ENCODE measurements at places on chromosomes 3 and 15.

DNA sequence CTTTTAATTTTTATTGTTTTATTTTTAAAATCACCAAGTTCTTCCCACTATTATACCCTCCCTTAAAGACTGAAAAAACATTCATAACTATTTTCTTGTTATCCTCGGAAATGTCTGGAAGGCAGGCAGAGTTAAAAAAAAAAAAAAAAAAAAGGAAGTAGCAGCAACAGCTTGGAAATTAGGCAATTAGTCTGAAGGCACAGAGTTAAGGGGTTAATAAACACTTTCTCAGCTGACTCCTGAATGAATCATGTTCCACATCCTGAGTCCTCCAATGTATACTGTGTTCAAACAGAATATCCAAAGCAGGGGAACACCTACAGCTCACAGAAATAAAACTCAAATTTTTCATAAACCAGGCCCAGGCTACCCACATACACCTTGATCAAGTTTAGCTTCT, 5.8 kb downstream of the HEXA start:
- no peak for DNase-seq

- DNase-seq: no peak
These were observed 24.7 kb downstream of the GPR171 start for GRCh38 chr3:151178208-151178845.

GRCh38 chr15:93942269-93942694, 289.1 kb upstream of the MCTP2 start:
- no peak for DNase-seq

DNA sequence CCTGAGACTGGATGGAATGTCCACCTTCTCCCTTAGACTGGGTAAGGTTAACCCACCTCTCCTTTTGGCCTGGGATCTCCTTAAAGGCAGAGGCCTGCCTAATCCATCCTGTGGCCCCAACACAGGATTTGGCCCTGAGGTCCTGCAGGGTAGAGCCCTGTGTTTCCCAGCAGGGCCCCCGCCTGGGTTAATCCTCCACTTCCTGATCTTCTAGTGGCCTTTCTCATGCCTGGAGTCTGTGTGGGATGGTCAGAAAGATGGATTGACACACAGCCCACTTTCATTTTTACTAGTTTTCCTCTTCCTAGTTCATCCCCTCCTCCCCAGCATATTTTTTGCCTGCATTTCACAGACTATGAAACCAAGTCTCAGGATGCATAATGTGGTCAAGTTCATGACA, 48.9 kb upstream of the SLC6A6 start:
- DNase-seq: no peak

DNA sequence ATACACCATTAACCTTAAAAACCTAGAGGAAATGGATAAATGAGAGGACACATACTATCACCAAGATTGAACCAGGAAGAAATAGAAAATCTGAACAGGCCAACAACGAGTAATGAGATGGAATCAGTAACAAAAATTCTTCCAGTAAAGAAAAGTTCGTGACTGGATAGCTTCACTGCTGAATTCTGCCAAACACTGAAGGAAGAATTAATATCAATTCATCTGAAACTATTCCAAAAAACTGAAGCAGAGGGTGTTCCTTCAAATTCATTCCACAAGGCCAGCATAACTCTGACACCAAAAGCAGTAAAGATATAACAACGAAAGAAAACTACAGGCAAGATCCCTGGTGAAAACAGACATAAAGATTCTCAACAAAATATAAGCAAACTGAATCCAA, 195.8 kb upstream of the GPR149 start:
- no peak for DNase-seq

DNA sequence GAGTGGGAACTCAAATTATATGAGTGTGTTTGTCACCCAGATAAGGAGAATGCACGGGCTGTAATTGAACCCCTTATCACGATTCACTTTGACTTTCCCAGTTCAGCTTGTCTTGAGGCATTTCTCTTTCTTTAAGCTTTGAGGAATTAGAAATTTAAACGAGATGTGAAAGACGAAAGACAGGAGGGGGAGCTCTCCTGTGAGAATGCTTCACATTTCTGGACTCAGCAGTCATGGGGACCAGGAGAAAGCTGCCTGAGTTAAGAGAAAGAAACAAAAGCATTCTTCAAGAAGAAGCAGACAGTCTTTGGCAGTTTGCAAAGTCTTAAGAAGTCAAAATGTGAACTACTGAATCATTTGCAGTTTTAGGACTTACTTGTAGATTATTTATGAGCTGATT, 205.6 kb downstream of the NECTIN3 start:
- no peak for DNase-seq

- no peak for DNase-seq
These were observed 157.7 kb upstream of the SLCO3A1 start for GRCh38 chr15:91695799-91696198.

DNA sequence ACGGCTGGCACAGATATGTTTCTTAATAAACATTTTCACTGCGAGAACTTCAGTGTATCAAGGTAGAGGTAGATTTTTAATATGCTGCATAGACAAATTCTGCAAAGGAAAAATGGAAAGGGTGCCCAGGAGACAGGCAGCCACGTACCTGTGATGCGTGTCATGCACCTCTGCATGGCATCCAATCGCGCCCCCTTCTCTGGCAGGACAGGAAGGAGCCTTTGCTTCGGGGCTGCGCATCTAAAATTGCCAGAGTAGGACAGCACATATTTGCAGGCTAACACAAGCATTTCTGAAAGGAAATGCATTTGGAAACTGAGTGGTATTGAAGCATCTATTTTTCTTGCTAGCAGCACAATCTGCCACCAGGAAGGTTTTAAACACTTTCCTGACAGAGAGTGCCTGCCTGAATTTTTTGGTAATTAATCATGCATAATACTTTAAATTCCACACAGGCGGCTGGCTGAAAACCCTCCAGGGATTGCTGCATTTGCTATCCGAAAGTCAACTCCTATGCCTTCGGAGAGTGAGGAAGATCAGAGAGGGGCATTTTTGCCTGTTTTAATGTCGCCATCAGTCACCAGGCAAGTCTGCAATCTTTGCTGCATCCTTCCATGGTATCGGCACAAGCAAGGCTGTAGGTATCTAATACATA, 165.1 kb upstream of the ATP10A start:
- DNase-seq: no peak

GRCh38 chr15:25065876-25066275, 111.1 kb downstream of the SNRPN start:
- DNase-seq: no peak

GRCh38 chr3:13885704-13886010, 5.8 kb upstream of the WNT7A start:
- no peak for DNase-seq

DNA sequence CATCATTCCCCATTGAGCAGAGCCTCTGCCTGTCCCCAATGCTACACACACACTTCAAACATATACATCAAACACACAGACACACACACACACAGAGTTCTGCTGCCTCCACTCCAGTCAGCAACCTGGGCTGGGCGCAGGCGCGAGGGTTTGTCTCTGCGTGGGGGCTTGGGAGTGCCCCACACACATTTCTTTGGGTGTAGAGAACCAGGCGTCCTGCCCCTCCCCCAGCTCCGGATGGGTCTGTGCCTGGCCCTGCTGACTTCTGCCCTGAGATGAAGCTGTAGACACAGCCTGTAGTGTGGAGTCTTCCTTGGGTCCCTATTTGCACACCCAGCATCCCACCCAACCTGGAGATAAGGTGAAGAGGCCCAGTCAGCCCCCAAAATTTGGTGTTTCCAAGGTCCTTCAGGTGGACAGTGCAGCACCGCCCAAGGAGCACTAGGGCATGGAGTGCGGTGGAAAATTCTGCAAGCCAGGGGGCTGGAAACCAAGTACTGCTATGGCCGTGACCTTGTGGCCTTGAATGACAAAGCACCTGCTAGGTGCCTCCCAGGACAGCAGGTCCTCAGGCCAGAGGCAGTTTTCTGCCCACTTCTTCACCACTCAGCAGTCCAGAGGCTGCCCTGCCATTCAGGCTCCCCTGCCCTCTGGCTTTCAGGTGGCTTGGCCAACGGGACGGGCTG, 26.8 kb downstream of the FBXW12 start:
- no peak for DNase-seq

- DNase-seq: no peak
These were observed 27.0 kb upstream of the HHATL start for GRCh38 chr3:42729404-42730145.

- DNase-seq: no peak
These were observed 96.2 kb downstream of the CORO2B start for GRCh38 chr15:68674975-68675374.

- no peak for DNase-seq
These were observed 658 bp downstream of the EOGT start for GRCh38 chr3:69012800-69013252.

DNA sequence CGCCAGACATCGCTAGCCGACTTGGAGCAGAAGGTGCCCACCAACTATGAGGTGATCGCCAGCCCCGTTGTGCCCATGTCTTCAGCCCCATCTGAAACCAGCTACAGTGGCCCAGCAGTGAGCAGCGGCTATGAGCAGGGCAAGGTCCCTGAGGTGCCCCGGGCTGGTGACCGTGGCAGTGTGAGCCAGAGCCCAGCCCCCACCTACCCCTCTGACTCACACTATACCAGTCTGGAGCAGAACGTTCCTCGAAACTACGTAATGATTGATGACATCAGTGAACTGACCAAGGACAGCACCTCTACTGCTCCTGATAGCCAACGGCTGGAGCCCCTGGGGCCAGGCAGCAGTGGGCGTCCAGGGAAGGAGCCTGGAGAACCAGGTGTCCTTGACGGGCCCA, 12.9 kb upstream of the APEH start:
- no peak for DNase-seq

GRCh38 chr3:21484057-21484827, 266.8 kb downstream of the ZNF385D start:
- DNase-seq: peak; percentile 18

- DNase-seq: no peak
These were observed 340.8 kb upstream of the DPH6 start for GRCh38 chr15:35886765-35887164.

DNA sequence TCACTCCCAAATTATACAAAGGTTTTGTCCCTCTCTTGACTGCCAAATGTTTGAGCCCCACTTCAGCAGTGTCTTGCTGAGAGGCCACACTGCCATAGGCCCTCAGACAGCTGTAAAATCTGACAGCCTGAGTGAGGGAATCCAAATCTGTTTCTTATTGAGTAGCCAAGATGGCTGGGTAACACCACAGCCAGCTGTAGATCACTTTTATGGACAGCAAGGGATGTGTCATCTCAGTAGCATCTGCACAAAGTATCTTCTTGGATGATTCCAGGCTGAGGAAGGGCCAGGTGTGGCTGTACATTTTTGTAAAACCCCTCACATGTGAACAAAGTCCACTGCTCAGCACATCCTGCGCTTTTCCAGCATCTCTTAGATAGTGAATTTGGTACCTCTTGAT, 237.0 kb upstream of the LRTM1 start:
- DNase-seq: no peak

DNA sequence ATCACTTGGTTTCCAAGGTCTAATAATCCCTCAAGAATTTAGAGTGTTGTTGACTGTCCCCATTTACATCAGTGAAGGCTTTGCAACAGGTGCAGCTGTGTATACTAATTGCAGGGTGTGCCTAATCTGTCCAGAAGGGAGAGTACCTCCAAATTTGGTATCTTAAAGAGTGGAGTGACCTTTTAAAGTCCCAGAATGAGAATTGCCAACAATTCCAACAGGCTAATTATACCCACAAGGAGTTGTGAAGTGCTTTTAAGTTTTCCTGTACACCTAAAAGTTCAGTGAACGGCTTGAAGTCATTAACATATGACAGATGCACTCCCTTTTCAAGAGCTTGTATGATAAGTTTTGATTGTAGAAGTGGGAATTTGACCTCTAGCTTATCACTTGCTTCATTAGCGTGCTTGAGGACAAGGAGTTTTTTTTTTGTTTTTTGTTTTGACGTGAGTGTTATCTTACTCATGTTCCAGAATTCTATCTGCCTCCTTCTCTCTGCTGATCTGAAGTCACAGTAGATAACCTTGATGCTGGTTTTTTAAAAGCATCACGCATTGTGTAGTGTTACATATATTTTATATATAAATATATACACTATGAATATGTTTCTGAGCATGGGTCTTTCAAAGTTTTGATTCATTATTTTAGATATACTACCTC, 26.3 kb downstream of the CDIN1 start:
- no peak for DNase-seq

DNA sequence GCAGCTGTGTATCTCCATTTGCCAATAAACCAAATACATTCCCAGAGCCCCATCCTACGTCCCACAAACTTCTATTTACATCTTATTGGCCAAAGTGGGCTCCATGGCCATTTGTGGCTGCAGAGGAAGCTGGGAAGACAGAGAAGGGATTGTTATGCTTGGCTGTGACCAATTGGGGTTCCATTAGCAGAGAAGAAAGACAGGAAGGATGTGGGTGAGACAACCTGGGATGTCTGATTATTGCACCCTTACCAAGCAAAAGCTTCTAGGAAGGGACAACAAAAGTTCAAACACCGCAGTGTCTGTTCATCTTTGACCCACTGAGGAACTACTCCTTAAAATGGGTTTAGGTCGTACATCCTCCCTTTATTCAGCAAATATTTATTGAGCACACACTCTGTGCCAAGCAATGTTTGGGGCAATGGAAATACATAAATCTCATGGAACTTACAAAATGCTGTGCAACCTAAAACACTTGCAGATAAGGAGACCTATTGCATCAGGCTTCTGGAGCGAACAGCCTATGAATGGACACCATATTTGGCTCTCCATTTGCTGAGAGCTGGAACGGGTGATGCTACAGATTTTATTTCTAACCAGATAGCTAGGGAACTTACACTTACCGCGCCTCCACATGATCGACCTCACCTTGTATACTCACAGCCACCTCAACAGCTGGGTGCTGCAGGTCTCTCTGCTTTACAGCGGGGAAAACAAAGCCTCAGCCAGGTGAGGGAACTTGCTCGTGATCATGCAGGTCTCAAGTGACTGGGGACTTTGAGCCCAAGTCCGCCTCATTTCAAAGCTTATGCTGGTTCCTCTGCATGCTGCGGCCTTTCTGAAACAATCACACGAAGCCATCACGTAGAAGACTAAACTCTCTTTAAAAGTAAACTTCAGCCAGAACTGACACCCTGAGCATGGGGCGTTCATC, 21.4 kb upstream of the NR2E3 start:
- no peak for DNase-seq

GRCh38 chr3:183192650-183193300, 30.2 kb upstream of the LAMP3 start:
- DNase-seq: no peak

DNA sequence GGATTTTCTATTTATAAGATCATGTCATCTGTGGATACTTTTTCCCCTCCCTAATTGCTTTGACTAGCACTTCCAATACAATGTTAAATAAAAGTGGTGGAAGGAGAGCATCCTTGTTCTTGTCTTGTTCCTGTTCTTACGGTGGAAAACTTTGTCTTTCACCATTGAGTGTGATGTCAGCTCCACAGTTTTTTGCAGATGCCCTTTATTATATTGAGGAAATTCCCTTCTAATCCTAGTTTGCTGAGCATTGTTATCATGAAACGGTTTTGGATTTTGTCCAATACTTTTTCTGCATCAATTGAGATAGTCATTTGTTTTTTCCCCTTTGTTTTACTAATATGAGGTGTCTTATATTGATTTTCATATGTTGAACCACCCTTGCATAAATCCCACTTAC, 19.9 kb upstream of the IL20RB start:
- no peak for DNase-seq

Measured in kidney epithelial cell (primary cell).